ENCODE measurements at places on chromosomes 7 and 10.

DNA sequence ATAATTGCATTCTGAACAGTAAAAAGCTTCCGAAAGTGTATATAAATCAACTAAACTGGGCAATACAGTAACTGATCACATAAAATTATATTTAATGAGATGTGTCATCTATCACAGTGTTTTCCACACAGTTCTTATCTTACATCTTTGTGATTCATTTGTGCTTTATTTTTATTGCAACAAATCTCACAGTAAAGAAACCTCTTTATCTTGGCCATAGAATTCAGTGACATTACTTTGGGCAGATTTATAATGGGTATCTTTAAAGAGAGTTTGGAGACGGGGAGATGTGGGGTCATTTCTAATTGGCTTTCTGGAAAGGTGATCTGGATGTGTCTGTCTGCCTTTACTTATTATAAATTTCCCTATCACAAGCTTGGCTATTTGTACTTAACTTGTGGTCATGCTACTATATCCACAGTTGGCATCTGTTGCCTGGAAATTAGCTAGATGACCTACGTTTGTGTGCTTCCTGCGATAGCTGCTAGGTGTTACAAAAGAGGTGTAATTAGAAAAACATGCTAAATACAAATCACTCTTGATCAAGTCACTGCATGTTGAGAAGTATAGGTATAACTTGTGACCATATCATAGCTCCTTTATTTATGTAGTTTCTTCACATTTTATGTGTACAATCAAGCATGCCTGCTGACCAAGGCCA is 123.8 kb downstream of the ARID5B start:
- DNase-seq = no peak

DNA sequence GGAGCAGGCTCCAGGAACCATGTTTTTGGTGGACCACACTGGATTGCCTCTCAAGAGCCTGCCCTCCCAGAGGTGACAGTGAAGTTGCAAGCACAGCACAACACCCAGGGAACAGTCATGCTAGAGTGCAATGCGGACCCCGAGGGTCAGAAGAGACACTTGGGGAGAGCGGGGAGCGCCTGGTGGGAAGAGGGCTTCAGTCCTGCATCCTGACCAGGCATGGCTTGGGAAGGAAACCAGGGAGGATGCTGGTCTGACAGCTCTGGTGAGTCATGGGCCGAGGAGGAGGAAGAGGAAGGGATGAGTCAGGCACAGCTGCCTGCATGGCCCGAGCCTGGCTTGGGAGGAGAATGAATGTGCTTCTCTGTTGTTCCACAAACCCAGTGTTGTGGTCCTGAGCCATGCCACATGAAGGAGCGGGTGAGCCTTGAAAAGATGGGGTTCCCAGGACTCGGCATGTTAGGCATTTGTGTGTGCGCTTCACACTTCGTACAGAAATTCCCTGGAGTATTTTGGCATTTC is 29.5 kb upstream of the ANKRD2 start:
- DNase-seq = peak; percentile 3

DNA sequence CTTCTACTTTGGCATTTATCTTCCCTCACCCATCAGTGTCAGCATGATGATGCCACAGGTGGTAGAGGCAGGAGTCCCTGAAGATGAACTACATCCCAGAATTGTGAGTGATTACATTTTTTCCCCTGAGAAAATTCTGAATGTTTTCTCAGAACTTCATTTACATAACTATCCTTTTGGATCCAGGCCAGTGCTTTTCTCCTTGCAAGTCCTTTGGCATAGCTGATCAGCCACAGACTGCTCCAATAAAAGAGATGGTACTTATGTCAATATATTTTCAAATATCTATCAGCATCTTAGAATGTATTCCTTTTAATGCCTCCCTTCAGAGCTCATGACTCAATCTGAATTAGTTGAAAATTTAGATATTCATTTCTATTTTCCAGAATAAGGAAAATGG is 135.5 kb downstream of the IQUB start:
- DNase-seq = no peak

- no peak for DNase-seq
Measured at GRCh38 chr10:35642793-35643114, 658 bp upstream of the FZD8 start.

GRCh38 chr7:23698822-23699221 is 11.2 kb upstream of the STK31 start:
- DNase-seq = no peak

Measured in activated CD4-positive, CD25-positive, alpha-beta regulatory T cell treated with anti-CD3 and anti-CD28 coated beads, Interleukin-2, amount 50 U/mL, for 16 hours (primary cell).